ENCODE measurements at places on chromosomes 2 and 18. TPM values are rescaled to one million over a fixed set of nuclear protein-coding genes. Genes with fewer than 3 reads are reported as not detected.

- no peaks in the 10 kb centered on the region for H3K4me1 ChIP-seq
- H3K27me3 ChIP-seq = no peaks in the 10 kb centered on the region
- no peak overlapping the region for H3K4me3 ChIP-seq
- H3K36me3 ChIP-seq = no peaks in the 10 kb centered on the region
- no peak overlapping the region for H3K27ac ChIP-seq
- DNase-seq = no peak
Measured at GRCh38 chr2:161036926-161037325, 123.3 kb upstream of the TANK start.

TACR1 gene
- not detected for total RNA-seq

CPLX4 gene
- not detected for total RNA-seq

GAREM2 gene
- 3.6 TPM for total RNA-seq

Measured in CD4-positive, alpha-beta memory T cell (primary cell).